Kidney capillary endothelial cell (primary cell): ENCODE measurements at places on chromosomes 2 and 18.

GRCh38 chr2:26668856-26669750, 23.4 kb upstream of the KCNK3 start:
- DNase-seq: no peak

- no peak for DNase-seq
Observed at GRCh38 chr18:76822506-76823160, at the start of gene ZNF236. Gene ZNF236 (plus strand): TSS chr18:76822557. CDS start chr18:76822608, 51 bp downstream.

- no peak for DNase-seq
Observed at GRCh38 chr2:170012773-170013172, 165.2 kb upstream of the MYO3B start.

DNA sequence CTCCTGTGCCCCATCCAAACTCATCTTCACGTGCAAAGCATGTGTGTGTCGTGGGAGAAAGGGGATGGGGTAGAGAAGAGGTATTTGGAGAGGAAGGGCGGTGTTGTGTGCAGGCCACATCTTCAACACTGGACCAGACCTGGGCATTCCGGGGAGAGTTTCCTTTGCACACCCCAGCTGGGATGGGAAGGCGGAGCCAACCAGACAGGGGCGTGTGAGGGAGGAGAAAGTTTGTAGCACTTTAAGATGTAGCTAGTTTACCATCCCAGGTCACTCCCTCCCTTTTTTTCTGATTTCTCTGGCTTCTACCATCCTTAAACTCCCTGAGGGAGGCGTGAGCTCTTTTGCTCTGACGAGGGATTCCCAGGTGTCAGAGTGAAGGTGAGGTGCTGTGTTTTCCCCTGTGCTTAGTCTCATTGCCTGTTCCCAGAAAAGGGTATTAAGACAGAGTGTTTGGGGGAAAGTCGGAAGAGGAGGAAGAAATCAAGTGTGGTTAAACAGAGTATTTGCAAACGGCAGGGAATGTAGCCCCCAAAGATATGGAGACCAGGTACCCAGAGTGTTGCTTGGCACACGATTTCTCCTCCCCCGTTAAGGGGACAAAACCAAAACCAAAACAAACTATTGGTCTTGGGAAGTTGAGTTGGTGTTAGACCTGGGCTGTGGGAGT, 1.6 kb downstream of the SETBP1 start:
- no peak for DNase-seq

GRCh38 chr2:105377871-105378270, 21.0 kb downstream of the FHL2 start:
- no peak for DNase-seq
